Activated CD4-positive, alpha-beta T cell treated with anti-CD3 and anti-CD28 coated beads, Interleukin-2, amount 50 U/mL, for 1 hour (primary cell): ENCODE measurements at places on chromosomes 1 and 21.

- DNase-seq = no peak
These were observed 76.1 kb downstream of the OLFM3 start for GRCh38 chr1:101920577-101920976.

- DNase-seq = no peak
These were observed 14.1 kb upstream of the TNR start for GRCh38 chr1:175757381-175758015.

DNA sequence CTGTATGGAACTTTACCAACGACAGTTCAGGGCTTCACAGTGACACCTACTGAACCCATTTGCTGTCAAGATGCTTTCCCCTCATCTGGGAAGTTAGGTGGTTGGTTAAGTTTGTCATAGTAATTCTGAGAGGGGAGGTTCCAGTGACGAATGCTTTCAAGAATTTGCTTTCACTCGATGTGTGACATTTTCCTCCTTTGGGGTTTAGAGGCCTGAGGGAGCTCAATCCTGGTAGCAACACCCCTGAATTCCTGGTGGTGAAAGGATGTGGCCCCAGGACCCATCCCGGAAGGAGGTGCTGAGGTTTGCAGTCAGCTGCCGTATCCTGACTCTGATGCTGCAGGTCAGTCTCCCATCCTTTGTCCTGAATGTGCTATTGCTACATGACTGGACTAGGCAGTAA lies 2.8 kb downstream of the PIGV start:
- no peak for DNase-seq

DNA sequence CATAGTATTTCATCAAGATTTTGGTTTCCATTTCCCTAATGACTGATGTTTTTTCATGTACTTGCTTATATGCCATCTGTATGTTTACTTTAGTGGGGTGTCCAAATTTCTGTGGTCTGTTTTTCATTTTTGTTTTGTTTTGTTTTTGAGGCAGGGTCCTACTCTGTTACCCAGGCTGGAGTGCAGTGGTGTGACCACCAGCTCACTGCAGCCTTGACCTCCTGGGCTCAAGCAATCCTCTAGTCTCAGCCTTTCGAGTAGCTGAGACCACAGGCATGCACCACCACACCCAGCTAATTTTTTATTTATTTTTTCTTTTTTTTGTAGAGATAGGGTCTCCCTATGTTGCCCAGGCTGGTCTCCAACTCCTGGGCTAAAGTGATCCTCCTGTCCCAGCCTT lies 378.0 kb upstream of the VAMP3 start:
- no peak for DNase-seq

DNA sequence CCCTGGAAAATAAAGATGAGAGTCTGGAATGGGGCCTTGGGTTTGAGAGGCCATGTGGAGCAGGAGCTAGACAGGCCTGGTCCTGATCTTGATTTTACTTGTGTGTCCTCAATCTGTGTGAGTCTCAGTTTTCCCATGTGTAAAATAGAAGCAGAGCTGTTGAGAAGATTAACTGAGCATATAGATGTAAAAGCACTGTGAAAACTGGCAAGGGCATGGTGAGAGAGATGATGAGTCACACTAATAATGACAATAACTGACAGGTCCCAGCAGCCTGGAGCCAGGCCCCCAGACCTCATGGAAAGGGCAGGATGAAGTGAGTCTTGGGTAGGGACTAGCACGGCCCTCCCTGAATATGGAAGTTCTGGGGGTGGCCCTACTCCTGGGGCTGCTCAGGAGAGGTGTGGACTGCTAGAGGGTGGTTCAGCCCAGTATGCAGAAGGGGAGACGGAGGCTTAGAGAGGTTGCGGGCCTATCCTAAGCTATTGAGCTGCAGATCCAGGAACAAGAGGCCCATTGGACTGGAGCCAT lies 2.8 kb upstream of the AHDC1 start:
- DNase-seq = no peak

GRCh38 chr21:46207006-46207919 lies 21.3 kb downstream of the LSS start:
- DNase-seq = no peak

DNA sequence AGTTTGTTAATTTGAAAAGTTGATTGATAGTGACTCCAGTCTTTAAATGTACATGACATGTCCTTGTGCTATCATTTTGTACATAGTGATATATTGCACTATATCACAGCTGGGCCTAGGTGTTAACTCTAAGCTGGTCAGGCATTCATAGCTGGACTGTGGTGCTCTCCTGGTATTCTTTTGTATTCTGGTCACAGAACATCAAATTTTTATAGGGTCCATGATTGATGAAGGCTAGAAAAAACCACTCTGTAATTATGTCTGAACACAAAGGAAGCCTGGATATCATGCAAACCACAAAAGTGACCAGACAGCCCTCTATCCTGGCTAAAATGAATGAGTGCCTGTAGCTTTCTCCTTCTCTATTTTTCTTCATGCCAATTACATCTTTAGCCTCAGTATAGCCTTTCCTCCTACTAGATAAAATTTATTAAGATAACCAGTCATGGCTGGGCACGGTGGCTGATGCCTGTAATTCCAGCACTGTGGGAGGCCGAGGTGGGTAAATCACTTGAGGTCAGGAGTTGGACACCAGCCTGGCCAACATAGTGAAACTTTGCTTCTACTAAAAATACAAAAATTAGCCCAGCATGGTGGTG lies 134.9 kb upstream of the B3GALT2 start:
- DNase-seq = no peak

DNA sequence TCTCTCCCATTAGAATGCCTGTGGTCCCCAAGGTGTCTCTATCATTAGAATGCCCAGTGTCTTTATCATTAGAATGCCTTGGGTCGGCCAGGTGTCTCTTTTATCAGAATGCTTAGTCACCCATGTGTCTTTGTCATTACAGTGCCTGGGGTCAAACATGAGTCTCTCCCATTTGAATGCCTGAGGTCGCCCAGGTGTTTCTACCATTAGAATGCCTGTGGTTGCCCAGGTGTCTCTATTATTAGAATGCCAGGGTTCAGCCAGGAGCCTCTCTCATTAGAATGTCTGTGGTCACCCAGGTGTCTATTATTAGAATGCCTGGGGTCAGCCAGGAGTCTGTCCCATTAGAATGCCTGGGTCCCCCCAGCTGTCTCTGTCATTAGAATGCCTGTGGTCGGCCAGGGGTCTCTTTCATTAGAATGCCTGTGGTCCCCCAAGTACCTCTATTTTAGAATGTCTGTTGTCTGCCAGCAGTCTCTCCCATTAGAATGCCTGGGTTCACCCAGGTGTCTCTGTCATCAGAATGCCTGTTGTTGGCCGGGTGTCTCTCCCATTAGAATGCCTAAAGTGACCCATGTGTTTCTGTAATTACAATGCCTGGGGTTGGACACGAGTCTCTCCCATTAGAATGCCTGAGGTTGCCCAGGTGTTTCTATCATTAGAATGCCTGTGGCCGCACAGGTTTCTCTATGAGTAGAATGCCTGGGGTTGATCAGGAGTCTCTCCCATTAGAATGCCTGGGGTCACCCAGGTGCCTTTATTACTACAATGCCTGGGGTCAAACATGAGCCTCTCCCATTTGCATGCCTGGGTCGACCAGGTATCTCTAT lies 57.1 kb downstream of the RNF187 start:
- no peak for DNase-seq

DNA sequence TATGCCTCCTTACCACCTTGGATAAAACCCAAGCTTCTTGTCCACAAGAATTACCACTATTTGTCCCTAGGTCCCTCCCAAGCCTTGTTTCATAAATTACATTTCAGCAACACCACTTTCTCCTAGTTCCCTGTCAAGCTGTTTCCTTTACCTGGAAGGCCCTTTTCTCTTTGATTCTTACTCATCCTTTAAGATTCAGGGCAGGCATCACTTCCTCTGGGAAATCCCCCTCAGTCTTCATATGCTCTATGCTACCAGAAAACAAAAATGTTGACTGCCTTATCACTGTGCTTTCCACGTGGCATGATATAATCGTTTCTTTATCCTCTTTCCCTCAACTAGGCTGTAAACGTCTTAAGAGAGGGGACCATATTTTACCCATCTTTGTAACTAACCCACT lies 102.7 kb downstream of the LYST start:
- DNase-seq = no peak

DNA sequence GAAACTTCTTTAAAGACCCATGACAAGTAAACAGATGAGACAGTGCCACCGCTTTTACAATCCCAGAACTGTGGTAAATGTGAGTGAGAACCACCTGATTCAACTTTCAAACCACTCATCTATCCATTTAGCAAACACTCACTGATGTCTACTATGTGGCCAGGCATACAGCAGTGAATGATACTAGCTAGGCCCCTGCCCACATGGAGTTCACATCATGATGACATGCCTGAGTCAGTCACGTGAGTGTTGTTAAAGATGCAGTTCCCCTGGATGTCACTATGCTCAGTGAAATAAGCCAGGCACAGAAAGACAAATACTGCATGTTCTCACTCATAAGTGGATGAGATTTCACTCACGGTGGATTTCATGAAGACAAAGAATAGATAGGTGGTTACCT lies 28.4 kb downstream of the STX6 start:
- DNase-seq = no peak

DNA sequence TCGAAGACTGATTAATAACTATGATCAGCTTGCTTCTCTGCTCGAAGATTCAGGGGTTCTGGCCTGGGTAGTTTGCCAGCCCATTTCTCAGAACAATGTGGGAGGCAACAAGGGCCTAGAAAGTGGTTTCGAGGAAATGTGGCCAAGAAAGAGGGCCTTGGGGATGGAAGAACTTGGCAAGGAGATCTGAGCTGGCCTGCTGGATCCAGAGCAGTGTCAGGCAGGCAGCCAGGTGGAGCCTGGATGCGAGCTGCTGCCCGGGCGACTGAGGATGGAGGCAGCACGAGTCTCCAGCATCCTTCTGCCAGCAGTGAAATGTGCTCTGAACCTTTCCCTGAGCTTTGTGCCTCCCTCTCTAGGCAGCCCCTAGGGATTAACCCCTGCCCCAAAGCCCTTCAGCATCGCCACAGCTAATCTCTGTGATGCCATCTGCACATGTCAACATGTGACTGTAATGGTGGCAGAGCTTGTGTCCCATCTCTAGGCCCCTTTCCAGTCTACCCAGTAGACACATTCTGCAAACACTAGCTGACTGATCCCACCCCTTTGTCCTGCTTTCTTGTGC lies 61.0 kb upstream of the NEK2 start:
- DNase-seq = no peak

DNA sequence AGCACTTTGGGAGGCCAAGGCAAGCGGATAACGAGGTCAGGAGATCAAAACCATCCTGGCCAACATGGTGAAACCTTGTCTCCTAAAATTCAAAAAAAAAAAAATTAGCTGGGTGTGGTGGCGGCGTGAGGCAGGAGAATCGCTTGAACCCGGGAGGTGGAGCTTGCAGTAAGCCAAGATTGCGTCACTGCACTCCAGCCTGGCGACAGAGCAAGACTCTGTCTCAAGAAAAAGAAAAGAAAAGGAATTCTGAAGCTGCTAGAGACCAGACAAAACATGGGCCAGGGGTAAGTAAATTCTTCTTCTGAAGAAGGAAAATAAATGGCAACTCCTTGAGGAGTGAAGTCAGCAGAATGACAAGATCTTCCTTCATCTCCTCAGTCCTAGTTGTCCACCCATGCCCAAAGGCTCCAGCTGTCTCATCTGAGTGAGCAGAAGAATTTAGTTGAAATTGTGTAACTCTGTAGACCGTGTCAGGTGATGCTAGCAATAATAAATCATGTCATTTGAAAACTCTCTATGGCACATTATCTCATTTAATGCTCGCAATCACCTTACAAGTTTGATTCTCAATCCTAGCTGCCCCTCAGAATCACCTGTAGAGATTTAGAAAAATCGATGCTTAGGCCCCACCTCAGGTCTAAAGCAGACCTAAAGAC lies 14.3 kb downstream of the PDZK1 start:
- no peak for DNase-seq

DNA sequence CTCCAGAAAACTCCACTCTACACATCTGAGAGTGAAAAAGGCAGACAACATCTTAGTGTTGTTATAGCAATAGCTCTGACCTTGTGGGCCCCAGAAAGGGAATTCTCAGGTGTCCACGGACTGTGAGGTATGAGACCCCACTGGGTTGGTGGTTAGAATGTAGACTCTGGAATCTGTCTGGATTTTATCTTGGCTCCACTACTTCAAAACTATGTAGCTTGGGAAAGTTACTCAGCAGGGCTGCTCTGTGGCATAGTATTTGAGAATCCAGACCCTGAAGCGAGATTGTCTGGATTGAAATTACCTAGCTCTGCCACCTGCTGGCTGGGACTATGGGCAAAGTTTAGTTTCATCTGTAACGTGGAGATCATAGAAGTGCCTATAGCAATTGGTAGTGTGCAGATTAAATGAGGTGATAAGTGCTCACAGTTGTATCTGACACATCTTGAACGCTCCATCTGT lies 25.8 kb downstream of the PRDM2 start:
- peak; percentile 67 for DNase-seq

GRCh38 chr1:10507111-10507879 lies 32.5 kb downstream of the PEX14 start:
- peak; percentile 53 for DNase-seq

DNA sequence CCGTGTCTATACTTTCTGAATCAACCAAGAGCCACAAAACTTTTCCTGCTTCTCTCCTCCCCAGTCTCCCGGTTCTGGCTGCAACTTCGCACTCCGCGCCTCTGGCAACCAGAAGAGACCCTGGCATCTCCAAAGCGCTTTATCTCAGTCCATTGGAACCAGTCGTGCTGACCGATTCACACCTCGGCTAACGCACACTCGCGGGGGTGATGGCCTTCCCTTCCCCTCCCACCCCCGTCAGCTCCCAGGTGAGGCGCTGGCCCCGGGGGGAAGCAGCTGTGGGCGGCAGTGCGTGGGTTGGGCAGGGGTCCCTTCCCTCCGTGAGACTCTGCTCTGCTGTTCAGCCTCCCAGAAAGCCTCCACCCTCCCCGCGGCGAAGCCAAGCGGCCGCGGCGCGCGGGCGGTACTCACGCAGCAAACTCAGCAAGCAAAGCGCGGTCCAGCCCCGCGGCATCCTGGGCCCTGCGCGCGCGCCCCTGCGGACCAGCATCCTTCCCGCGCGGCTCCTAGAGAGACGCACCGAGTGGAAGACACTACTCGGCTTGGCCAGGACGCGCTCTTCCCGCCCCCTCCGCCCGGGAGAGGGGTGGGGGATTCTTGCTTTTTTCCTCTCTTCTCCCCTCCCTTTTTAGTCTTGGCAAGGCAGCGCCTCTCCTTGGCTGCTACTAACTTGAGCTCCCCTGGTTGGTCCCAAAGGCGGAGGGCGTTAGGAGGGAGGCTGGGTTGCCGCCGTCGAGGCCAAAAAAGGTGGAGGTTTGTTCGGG lies at the start of gene CD34:
TSS of gene CD34 (minus strand) at position 535 of the 764 bp plus-strand sequence. CDS start at position 490, 45 bp downstream.
- DNase-seq = no peak

- no peak for DNase-seq
These were observed 658.9 kb downstream of the NPHP4 start for GRCh38 chr1:5333291-5333690.

- peak; percentile 49 for DNase-seq
These were observed 745 bp downstream of the MAGI3 start for GRCh38 chr1:113390871-113391648.

DNA sequence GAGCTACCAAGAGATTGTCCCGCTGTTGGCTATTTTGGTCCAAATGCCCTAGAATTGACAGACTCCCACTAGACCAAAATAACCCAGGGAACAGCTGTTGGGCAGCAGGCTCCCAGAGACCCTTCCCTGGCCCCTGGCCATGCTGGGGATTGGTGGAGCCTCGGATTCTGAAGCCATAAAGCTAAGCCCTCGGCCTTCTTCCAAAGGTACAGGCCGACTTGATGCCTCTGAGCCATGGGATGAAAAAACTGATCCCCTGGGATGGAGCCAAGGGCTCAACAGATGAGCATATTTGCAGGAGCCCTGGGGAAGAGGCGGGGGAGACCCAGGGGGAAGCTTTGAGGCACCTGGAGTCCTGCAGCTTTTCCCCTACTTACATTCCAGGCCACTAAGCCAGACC lies 1.0 kb upstream of the LRRC38 start:
- no peak for DNase-seq

GRCh38 chr1:1058921-1059493 lies 15.1 kb downstream of the RNF223 start:
- no peak for DNase-seq
